Renal pelvis (tissue), 12 donors: ENCODE measurements at places on chromosomes 13 and 19. TPM values are rescaled to one million over a fixed set of nuclear protein-coding genes. Genes with fewer than 3 reads are reported as not detected.

- DNase-seq: no peak
These were observed 4.9 kb downstream of the PLK5 start for GRCh38 chr19:1528596-1529429.

DNA sequence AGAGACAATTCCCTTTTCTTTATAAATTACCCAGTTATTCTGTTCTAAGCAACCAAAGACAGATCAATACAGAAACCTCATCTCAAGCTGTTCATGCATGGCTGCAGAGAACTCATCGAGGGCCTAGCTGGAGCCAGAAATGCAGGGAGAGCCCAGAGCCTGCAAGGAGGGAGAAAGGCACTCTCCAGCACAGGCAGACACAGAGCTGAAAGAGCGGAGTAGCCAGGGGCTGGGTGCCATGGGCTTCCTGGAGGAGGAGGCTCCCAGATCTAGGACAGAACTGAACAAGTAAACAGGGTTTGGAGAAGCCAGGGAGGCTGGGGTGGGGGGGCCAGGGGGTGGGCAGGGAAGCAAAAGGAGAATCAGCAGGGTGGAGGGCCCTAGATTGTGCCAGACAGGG lies 144.2 kb upstream of the ZNF507 start:
- no peak for DNase-seq

- no peak for DNase-seq
These were observed 41.9 kb downstream of the GPC6 start for GRCh38 chr13:93268327-93269028.

Gene PGPEP1
- 32.1 TPM for polyA plus RNA-seq

Gene ALDH16A1
- 26.3 TPM for polyA plus RNA-seq
